ENCODE measurements at places on chromosomes 12 and 14. TPM values are rescaled to one million over a fixed set of nuclear protein-coding genes. Genes with fewer than 3 reads are reported as not detected.

Gene BEGAIN
- 9.6 TPM for total RNA-seq

Gene NTS
- total RNA-seq: 84.7 TPM

Gene PTHLH
- 15.4 TPM for total RNA-seq

Gene DHRS2
- total RNA-seq: 6.4 TPM

Gene CGRRF1
- total RNA-seq: 20.1 TPM

Gene GLIPR1L1
- total RNA-seq: not detected

Gene CIROP
- total RNA-seq: not detected

Gene CCT2
- 282 TPM for total RNA-seq

Gene TMEM117
- total RNA-seq: 1.5 TPM

Measured in A549 treated with Mapracorat at 1 μM for 4 hours (cell line).